ENCODE measurements at places on chromosomes 13 and 19.

DNA sequence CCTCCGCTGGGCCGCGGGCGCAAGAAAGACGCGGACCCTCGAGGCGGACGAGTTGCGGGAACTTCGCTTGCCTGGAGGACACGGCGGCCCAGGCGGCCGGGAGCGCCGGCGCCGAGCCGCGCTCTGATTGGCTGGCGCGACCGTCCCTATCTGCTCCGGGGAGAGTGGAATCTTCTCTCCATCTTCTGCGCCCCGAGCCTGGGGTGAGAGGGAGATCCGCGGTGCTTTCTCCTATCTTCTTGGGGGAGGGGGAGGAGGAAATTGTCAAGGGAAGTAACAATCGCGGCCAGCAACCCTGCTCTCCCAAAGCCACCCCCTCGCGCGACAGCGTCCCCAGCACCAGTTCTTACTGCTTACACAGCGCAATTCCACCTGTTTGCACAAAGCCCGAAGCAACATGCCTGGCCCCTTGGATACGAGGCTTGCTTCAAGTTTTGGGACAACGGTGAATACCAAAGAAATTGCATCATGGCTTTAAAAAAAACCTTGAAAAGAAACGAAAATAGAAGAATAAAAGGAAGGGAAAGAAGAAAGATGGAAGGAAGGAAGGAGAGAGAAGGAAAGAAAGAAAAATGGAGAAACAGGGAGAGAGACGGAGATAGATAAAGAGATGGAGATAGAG, 4.8 kb downstream of the SOX21 start:
- no peak for DNase-seq

- DNase-seq: no peak
These were observed 57.5 kb upstream of the NPAS1 start for GRCh38 chr19:46962030-46962570.

- DNase-seq: no peak
These were observed 120.6 kb downstream of the ABCC4 start for GRCh38 chr13:95180513-95181245.

- no peak for DNase-seq
These were observed 11.4 kb downstream of the EPHX3 start for GRCh38 chr19:15220833-15221232.

GRCh38 chr13:19606152-19606551, 27.3 kb upstream of the MPHOSPH8 start:
- DNase-seq: no peak

- DNase-seq: no peak
These were observed 111.9 kb downstream of the EFNB2 start for GRCh38 chr13:106423530-106423929.

DNA sequence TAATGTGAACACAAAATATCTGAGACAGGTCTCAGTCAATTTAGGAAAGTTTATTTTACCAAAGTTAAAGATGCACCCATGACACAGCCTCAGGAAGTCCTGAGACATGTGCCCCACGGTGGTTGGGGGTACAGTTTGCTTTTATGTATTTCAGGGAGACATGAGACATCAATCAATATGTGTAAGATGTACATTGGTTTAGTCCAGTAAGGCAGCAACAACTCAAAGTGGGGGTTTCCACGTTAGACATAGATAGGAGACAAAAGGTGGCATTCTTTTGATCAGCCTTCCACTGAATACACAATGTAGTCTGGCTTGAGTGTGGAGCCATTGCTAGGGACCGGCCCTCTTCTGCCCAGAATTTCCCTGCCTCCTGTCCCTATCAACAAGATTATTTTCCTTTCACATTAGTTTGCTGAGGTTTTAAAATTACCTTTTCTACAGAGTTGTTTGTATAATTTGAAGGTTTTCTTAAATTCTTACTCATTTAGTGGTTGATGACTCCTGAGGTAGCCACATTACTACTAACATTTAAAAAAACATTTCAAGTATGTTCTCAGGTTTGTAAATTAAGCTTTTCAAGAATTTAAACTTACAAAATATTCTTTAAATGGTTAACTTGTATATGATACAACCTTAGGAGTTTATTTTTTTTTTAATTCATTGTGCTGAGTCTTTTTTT, 33.2 kb downstream of the RNASEH2B start:
- DNase-seq: no peak

- no peak for DNase-seq
These were observed 7.8 kb upstream of the C13orf42 start for GRCh38 chr13:51118809-51119431.

DNA sequence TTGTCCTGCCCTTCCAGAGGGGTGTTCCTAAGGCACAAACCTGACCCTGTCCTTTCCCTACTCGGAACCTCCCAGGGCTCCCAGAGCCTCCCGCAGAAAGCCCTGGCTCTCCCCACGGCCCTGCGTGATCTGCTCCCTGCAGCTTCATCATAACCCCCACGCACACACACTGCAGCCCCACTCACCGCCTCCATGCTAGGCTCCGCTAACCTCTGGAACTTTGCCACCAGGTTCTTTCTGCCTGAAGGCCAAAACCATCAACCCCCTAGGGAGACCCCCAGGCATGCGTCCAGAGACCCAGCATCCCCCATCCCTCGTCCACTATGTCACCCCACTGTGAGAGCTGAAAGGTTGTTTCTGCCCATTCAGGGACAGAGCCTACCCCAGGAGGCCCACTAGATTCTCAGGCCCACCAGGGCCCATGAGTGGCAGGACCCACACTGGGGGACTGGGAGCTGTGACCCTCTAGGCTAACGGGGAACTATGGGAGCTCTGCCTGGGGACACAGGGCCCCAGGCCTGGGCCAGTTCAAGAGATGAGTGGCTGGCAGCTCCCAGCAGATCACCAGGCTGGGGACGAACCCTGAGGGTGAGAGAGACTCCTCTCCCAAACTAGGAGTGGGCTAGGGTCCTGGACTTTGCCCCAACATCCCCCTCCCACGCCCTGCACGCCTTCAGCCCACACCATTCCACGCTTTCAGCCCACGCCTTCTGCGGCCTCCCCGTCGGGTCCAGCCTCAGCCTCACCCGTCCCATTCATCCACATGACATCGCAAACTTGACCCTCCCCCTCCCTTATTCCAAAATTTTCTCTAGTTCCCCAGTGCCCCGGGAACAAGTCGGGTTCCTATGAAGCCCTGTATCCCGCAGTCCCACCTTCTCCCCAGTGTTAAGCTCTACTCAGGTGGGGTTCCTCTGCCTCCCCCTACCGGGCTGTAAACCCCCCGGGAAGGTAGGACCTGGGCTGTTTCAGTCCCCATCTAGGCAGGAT, 33.2 kb upstream of the PNMA8B start:
- DNase-seq: no peak

GRCh38 chr19:13981021-13981420, 25.1 kb downstream of the RFX1 start:
- DNase-seq: no peak

GRCh38 chr13:82036602-82037001, 1695.7 kb upstream of the SPRY2 start:
- no peak for DNase-seq

DNA sequence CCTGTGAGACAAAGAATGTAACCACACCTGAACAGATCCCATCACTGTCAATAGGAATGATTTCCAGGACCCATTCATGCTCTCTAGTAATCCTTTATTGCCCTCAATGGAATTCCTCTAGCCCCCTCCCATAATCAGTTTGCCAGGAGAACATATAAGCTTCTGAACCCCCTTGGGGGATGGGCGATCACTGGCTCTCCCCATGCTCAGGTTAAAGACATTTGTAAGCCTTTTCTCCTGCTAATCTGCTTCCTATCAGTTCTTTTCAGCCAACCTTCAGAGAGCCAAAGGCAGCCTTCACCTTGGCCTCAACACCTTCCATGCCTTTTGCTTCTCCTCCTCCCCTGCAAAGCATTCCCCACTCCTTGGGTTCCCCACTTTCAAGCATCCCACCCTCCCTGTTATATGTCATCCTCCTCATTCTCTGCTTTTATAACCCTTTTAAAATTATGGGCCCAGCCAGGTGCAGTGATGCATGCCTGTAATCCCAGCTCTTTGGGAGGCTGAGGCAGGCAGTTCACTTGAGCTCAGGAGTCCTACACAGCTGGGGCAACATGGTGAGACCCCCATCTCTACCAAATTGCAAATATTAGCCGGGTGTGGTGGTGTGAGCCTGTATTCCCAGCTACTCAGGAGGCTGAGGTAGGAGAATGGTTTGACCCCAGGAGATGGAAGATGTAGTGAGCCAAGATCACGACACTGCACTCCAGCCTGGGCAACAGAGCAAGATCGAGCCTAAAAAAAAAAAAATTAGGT, 12.4 kb downstream of the DPRX start:
- no peak for DNase-seq

- DNase-seq: no peak
These were observed 65.6 kb downstream of the ARHGAP35 start for GRCh38 chr19:46926170-46927071.

- DNase-seq: no peak
These were observed 30.9 kb downstream of the MLLT1 start for GRCh38 chr19:6248844-6249243.

GRCh38 chr13:109783815-109784589, 2.4 kb downstream of the IRS2 start:
- DNase-seq: no peak

- DNase-seq: no peak
These were observed 146.3 kb upstream of the WASF3 start for GRCh38 chr13:26411206-26411605.

GRCh38 chr13:59706101-59706976, 457.4 kb downstream of the DIAPH3 start:
- DNase-seq: no peak

DNA sequence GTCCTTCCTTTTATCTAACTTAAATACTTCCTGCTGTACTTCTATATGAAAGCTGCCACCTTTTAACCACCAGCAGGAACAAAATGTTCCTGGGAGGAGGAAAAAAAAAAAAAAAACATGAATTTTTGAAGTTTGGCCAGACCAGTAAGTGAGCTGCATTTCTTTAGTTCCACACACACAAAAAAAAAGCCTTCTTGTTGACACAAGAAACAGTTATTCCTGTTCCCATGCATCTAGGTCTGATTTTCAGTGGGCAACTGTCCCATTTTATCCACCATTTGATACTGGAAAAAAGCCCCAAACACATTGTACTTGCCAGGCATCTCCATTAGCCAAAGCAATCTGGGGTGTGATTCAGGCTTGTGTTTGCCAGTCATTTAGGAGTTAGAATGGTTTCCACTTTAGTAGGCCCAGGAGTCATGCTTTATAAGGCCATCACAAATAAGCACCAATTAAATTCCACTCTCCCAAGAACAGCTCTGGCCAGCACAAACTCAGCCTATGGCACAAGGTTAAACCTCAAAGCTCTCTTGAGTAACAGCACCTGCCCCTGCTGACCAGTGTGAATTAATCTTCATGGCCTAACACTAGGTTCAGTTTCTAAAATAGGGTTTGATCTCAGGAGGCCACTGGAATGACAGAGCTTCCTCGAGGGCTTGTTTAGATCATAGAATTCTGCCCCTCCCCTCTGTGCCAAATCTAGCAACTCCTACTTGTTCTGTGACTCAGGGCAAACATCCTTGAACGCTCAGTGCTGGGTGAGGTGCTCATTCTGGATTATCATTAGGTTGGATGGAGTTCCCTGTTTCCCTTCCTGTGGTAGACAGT, 67.1 kb downstream of the NUFIP1 start:
- DNase-seq: peak; percentile 81

GRCh38 chr13:20803180-20803965, 29.6 kb upstream of the EEF1AKMT1 start:
- DNase-seq: no peak

DNA sequence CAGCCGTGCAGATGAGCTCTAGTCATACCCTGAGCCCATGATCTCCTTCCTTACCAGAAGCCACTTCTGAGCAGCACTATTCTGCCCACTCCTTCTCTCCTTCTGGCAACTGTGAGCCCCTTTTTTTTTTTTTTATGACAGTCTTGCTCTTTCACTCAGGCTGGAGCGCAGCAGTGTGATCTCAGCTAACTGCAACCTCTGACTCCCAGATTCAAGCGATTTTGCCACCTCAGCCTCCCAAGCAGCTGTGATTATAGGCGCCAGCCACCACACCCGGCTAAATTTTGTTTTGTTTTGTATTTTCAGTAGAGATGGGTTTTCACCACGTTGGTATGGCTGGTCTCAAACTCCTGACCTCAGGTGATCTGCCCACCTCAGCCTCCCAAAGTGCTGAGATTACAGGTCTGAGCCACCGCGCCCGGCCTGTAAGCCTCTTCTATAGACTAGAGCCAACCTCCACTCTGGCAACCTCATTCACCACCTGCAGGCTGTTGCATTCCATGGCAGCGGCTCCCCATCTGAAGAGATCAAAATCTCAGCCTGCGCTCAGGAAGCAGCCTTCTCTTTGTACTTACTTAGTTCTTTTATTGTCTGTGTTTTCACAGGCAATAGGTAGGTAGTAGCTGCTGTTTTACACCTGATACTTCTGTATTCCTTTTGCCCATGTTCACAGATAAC, 34.8 kb upstream of the NDFIP2 start:
- DNase-seq: no peak

- no peak for DNase-seq
These were observed 20.4 kb downstream of the LMTK3 start for GRCh38 chr19:48490981-48491792.

GRCh38 chr19:2507109-2507508, 31.2 kb downstream of the GADD45B start:
- DNase-seq: no peak
